ENCODE measurements at places on chromosomes 1 and 21.

GRCh38 chr1:159008744-159009188 lies 941 bp upstream of the IFI16 start:
- no peak for DNase-seq

DNA sequence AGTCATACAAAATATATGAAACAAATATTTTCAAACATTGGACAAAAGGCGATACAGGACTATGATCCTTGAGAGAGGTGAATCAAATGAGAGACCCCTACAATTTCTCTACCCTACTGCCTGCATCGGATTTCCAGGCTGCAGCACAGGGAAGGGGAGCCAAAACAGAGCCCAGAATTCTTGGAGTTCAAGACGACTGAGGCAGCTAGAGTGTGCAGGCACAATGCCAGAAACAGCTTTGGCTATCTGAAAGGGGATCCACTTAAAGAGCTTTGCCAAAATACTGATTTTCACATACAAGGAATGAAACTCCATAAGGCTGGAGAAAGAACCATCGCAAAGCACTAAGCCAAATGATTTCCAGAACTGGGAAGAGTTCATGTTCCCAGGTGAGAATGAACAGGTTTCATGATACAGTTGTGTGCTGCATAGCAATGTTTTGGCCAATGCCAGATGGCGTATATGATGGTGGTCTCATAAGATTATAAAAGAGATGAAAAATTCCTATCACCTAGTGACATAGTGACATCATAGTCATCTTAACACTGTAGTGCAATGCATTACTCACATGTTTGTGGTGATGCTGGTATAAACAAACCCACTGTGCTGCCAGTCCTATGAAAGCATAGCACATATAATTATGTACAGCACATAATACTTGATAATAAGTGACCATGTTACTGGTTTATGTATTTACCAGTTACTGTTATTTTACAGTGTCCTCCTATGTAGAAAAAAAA lies 77.5 kb downstream of the KCND3 start:
- DNase-seq = no peak

- DNase-seq = no peak
Observed at GRCh38 chr1:26025517-26025916, 3.9 kb downstream of the EXTL1 start.

- DNase-seq = no peak
Observed at GRCh38 chr1:41400225-41400624, 39.0 kb downstream of the FOXO6 start.

- no peak for DNase-seq
Observed at GRCh38 chr1:38014724-38015424, 2.3 kb downstream of the UTP11 start.

GRCh38 chr1:110464340-110464739 lies 13.4 kb downstream of the PROK1 start:
- DNase-seq = no peak

DNA sequence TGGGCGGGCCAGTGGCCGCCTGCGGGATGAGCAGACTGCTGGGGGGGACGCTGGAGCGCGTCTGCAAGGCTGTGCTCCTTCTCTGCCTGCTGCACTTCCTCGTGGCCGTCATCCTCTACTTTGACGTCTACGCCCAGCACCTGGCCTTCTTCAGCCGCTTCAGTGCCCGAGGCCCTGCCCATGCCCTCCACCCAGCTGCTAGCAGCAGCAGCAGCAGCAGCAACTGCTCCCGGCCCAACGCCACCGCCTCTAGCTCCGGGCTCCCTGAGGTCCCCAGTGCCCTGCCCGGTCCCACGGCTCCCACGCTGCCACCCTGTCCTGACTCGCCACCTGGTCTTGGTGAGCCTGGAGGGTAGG lies 2.1 kb downstream of the B4GALT2 start:
- no peak for DNase-seq

DNA sequence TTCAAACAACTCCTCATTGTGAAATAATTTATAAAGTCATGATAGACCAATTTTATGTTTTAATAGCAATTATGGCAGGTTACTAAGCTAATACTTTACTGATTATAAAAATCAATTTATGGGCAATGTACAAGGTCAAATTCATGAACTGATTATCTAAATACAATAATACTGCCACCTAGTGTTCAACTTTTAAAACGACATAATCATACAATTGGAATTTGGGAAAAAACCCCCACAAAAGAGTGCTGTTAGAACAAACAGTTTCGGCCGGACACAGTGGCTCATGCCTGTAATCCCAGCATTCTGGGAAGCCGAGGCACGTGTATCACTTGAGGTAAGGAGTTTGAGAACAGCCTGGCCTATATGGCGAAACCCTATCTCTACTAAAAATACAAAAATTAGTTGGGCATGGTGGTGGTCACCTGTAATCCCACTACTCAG lies 14.0 kb downstream of the GTF2B start:
- peak; percentile 14 for DNase-seq

GRCh38 chr1:41810446-41810845 lies 108.3 kb downstream of the HIVEP3 start:
- peak; percentile 56 for DNase-seq

DNA sequence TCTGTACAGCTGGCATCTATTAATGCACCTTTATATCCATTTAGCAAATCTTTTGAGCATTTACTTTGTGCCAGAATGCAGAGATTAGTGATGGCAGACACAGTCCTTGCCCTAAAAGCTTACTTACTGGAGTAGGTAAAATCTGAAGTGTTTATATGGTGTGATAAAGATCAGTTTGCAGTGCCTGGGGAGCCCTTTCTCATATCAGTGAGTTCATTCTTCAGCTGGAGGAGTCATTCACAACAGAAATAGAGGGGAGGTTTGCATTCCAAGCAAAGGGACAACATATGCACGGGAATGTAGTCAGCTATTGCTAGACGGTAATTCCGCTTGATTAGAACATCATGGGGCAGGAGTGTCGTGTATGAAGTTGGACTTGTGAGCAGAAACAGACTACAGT lies 8.4 kb downstream of the SLC35F3 start:
- no peak for DNase-seq

- no peak for DNase-seq
Observed at GRCh38 chr1:116118471-116118870, 7.3 kb downstream of the MAB21L3 start.

DNA sequence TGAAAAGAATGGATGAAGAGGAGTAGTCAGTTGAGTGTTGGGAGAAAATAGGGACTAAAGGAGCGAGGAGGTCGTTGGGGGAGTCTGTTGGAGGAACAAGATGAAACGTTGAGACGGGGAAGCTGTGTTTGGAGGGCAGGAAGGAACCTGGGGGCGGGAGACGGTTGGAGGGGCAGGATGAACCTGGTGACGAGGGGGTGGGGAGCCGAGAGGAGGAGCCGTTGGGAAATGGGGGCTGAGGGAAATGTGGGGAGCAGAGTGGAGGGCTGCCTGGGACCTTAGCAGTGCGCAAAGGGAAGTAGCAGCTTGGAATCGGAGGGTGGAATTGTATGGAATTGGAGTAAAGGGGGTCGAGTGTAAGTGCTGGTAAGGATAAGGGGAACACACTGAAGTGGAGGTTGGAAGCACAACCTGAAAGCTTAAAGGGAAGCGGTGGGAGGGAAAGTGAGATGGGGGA lies 630 bp downstream of the MTF2 start:
- DNase-seq = peak; percentile 78

GRCh38 chr1:152182431-152182830 lies 23.4 kb upstream of the RPTN start:
- DNase-seq = no peak
